NCI-H524 treated with DMSO at 0.1 percent for 48 hours (cell line): ENCODE measurements at places on chromosomes 16 and 17.

GRCh38 chr17:8320262-8320661, 10.2 kb downstream of the ARHGEF15 start:
- DNase-seq: no peak

GRCh38 chr17:34393401-34393800, 30.4 kb upstream of the CCL1 start:
- DNase-seq: no peak

DNA sequence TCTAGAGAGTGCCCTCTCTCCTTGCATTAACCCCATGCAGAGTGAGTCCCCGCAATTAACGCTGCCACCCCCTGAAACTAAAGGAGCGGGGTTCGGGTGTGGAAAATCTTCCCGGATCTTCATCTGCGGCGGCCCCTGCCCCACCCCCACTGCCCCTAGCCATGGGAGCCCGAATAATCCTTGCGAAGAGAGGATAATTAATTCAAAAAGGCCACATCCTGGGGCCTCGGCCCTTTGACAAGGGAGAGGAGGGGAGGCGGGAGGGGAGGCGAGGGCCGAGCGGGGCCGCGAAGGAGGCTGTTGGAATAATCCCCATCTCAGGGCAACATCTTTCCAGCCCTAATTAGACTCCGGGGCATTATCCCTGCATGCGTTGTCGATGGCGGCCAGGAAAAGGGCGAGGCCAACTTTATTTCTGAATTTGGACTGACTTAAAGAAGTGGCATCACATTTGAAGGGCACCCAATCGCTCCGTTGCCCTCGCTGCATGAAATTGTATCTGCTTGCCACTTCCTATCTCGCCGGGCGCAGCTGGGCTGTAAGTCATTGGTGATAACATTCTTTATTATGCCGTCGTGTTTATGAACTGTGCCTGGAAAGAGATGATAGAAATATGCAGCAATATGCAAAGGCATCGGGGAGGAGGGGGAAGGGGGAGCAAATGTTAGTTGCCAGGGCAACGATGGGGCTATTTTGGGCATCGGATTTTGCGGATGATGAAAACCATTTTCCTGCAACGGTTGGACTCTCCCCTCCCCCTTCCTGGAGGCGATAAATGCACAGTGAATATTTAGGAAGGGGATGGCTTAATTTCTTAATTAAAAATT, 387.1 kb upstream of the TNRC6C start:
- peak; percentile 58 for DNase-seq

DNA sequence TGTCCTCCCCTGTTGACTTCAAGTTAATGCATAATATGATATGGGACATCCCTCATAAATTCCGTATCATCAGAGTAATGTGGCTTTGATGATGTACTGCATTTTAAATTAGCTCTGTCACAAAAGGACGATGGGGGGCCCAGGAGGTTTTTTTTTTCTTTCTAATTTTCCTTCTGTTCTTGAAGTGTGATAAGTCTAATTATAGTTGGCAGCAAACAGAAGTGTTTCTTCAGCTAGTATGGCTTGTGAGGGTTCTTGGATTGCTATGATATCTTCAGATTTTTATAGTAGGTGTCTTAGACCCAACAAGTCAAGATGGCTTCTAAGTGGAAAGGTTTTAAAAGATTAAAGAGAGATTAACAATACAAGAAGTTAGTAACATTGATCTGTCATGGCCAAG, 796.2 kb upstream of the RBFOX1 start:
- no peak for DNase-seq

DNA sequence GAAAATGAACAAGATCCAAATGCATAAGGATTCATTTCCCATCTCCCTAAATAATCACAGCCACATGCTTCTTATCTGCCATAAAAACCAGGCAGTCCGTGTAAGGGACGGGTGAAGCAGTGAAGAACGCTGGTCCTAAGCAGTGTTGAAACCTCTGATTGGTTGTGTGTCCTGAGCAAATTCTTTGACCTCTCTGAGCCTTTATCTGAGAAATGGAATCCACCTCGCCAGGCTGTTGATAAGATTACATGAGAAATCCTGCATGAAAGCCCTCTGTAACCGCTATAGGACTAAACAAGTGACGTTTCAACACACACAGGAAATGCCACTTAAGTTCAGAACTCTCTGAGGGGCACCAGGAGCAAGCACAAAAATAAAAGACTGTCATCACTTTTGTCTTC, 26.8 kb downstream of the GAS7 start:
- DNase-seq: no peak

- DNase-seq: no peak
These were observed 8.7 kb downstream of the EIF1 start for GRCh38 chr17:41697122-41697962.

DNA sequence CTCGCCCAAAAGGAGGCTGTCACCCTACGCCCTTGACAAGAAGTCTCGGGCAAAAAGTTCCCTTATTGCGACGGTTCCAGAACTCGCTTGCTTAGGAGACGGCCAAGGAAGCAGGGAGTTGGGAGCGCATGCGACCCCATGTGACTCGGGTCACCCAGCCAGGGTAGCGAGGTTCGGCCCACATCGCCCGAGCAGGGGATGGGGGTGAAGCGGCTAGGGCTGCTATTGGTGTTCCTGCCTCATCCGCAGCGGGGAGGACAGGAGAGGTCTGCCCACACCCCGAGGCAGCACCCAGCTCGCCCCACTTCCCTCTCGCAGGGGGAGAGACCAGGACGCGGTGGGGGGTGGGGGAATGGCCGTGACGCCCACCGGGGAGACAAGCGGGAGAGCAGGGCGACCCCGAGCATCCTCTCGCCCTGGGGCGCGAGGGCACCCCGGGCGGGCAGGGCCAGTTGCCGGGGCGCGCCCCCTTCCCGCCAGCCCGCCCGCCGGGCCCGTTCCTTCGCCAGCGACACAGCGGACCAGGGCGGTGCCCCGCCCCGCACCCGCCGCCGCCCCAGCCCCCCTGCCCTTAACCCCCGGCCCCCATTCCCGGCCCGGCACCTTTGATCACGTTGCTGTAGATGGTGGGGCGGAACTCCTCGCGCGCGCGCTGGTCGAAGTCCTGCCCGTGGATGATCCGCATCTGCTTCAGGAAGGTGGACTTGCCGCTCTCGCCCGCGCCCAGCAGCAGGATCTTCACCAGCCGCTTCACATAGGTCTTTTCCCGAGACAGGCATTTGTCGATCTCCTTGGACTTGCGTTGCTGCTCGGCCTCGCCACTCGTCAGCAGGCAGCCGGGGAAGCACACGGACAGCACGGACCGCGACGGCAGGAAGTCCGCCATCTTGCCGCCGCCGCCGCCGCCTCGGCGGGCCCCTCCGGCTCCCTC, 567 bp downstream of the GNA13 start:
- no peak for DNase-seq

GRCh38 chr16:82083710-82084353, 48.8 kb downstream of the HSD17B2 start:
- DNase-seq: no peak

DNA sequence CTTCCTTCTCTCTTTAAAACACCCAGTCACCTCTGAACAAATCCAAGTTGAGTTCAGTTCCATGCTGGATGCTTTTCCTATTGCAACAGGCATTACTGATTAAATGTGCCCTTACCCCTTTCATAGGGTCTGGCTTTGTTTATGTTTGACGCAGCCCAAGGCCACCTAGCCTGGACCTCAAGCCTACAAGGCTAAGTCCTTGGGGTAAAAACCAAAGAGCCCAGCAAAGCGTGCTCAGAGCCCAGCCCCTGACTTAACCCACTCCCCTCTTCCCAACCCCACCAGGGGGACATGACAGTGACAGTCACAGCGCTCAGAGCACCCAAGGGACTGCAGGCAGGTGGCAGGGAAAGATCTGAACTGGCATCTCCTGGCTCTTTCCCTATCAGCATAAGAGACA, 200.6 kb downstream of the XYLT1 start:
- DNase-seq: no peak

DNA sequence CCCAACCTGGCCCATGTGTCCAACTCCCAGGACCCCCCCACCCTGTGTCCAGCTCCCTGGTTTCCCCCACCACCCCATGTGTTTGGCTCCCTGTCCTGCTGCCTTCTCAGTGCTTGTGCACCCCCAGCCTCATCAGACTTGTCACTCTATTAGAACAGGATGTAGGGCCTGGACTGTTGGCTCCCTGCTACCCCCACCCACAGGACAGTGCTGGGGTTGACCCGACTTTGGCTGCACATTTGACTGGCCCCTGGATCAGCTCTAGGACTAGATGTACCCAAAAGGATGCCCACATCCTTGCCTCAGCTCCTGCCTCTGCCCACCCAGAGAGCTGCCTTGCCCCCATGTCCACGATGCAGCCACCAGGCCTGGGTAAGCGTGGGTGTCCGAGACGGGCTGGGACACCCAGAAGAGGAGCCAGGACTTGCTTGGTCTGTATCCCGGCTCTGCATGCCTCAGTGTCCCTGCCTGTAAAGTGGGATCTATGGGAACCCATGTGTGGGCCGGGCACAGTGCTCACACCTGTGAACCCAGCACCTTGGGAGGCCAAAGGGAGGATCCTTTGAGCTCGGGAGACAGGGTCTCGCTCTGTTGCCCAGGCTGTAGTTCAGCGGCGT, 1.5 kb upstream of the CCDC57 start:
- DNase-seq: no peak

GRCh38 chr16:23704772-23705516, 8.1 kb downstream of the ERN2 start:
- DNase-seq: no peak

DNA sequence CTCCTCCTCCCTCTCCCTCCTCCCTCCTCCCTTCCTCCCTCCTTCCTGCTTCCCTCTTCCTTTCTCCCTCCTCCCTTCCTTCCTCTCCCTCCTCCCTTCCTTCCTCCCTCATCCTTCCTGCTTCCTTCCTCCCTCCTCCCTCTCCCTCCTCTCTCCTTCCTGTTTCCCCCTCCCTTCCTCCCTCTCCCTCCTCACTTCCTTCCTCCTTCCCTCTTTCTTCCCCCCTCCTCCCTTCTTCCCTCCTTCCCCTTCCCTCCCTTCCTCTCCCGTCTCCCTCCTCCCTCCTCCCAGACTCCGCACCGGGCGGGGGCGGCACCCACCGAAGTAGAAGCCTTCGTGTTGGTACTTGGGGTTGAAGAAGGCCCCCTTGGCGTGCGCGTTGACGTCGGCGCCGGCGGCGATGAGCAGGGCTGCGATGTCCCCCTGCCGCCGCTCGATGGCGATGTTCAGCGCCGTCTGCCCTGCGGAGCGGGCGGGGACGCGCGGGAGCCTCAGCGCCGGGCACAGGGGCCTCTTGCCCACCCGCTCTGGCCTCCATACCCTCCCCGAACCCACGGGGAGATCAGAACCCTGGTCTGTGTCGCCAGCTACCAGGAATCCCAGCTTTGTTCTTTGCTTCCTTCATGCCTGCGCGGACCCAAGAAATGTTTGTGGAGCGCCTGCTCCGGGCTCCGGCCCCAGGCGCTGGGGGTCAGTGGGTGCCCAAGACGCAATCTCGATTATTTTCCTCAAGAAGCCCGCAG, 22.2 kb downstream of the TRPV3 start:
- DNase-seq: no peak

DNA sequence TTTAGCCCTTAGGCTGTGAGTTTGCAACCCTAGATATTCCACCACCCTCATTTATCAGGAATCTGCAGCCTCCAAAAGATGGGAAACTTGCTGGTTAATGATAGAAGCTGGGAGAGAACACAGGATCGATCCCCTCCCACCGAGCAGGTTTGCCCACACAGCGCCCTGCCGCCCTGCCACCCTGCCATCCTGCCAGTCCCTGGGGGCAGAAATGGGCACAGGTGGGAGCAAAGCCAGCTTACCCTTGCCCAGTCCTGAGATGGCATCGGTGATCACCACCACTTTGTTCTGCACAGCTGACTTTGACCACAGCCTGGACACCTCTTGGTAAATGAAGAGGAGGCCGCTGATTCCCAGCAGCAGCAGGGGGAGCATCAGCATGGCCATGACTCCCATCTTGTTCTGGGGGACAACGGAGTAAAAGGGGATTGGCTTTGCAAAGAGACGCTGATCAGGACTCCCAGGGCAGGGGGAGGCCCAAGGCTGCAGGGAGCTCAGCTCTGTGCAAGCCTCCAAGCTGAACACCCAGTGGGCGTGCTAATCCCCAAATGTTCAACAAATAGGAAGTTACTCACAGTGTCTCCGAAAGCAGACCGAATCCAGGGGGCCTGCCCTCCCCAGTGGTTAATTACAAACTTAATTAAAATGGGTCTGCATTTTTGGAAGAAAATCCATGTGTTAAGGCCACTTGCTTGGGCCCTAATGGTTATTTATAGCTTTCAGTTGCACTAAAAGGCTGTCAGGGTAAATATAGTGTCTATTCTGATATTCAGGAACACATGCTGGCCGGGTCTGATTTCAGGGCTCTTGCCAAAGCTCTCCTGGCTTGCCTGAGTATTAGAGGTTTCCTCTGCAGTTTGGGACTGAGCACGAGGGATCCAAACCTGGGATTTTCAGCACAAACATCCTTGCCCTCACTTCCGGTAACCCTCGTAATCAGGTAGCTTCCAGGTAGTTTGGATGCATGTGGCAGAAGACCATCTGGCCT, at the start of gene DHRS7C:
TSS of gene DHRS7C (minus strand) at position 704 of the 988 bp plus-strand sequence. CDS start at position 396, 308 bp downstream.
- DNase-seq: no peak

GRCh38 chr17:45240905-45241327, 19.2 kb downstream of the FMNL1 start:
- no peak for DNase-seq

DNA sequence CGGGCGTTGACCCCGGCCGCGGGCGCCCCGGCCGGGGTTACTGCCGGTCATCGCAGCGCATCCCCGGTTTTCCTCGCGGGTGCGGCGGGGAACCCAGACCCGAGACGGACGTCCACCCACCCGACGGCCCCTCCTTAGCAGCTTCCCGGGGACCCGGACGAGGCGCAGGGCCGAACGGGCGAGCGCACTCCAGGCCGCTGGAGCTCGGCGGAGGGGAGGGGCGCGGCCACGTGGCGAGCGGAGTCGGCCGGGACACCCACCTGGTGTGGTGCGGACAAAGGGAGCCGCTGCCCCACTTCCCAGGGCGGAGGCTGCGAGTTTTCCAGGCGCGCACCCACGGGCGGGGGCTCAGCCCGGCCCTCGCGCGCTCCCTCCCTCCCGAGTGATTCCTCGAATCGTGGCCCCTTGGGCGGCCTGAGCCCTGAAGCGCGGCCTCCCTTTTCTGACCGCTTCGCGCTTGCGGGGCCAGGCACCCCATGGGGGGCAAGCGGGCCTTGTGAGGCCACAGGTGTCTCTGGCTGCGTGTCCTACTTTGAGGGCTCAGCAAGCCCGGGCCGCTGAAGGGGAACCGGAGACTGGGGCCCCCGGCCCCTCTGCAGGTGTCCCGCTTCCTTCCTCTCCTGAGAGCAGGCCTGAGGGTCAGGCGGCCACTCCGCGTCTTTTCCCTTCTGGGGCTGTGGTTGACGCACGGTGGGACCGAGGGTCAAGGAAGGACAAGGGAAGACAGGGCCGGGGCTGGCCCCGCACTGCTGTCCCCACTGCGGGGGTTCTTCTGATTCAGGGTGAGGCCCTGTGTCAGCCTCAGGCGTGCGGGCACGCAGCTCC, 1.1 kb upstream of the FASN start:
- no peak for DNase-seq
